ENCODE measurements at places on chromosomes 12 and 14. TPM values are rescaled to one million over a fixed set of nuclear protein-coding genes. Genes with fewer than 3 reads are reported as not detected.

GRCh38 chr14:84025106-84026012 is 1504.6 kb upstream of the FLRT2 start:
- no peak overlapping the region for H3K27ac ChIP-seq
- no peaks in the 10 kb centered on the region for H3K4me1 ChIP-seq
- no peaks in the 10 kb centered on the region for H3K27me3 ChIP-seq
- H3K36me3 ChIP-seq = no peaks in the 10 kb centered on the region
- DNase-seq = no peak

DNA sequence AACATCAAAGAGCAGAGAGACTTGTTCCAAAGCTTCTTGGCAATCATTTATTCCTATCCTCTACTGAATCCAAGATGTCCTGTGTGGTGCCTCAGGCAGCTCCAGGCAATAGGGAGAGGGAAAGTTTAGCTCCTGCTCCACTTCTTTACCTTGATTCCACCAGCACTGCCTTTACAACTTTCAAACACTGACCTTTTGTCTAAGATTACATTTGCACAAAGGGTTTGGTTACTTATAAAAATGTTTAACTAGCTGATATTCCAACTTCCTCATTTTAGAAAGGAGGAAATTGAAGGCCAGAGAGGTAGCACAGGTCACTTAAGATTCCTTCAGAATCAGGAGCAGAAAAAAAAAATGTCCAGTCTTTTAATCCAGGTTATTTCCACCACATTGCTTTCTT is 192.7 kb downstream of the BTG1 start:
- no peak overlapping the region for H3K27ac ChIP-seq
- no peak overlapping the region for H3K4me3 ChIP-seq
- H3K36me3 ChIP-seq = no peaks in the 10 kb centered on the region
- H3K27me3 ChIP-seq = no peaks in the 10 kb centered on the region

GRCh38 chr12:53255996-53256395 is 12.1 kb upstream of the ESPL1 start:
- H3K27ac ChIP-seq = no peak overlapping the region
- H3K4me3 ChIP-seq = no peak overlapping the region
- H3K4me1 ChIP-seq = peaks cover 49% of the 10 kb centered on the region
- DNase-seq = no peak
- peaks cover 5% of the 10 kb centered on the region for H3K36me3 ChIP-seq

GRCh38 chr12:90401185-90401584 is 553.8 kb downstream of the CCER1 start:
- no peak for DNase-seq
- no peaks in the 10 kb centered on the region for H3K36me3 ChIP-seq
- H3K27me3 ChIP-seq = no peaks in the 10 kb centered on the region

DNA sequence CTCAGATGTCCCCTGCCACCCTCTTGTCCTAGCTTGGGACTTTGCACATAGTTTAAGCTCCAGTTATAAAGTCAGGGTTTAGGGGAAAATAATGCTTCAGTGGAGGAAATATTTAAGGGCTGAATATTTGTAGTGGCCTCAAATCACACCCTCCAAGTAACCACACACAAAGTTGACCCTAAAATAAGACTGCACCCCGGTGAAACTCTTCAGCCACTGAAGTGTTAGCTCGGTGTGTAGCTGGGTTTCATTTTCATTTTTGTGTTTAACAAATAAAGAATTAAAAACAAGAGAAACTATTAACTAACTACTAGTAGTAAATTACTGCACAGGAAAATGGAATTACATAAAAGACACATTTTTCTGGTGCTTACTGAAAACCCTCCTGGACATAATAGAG is 14.8 kb upstream of the BCL11B start:
- H3K27ac ChIP-seq = peak overlapping the region; percentile 56
- no peaks in the 10 kb centered on the region for H3K36me3 ChIP-seq
- no peaks in the 10 kb centered on the region for H3K4me1 ChIP-seq
- DNase-seq = no peak
- H3K27me3 ChIP-seq = no peaks in the 10 kb centered on the region

The AGAP2 gene
- total RNA-seq = 43.2 TPM
